ENCODE measurements at places on chromosomes 2 and 18.

DNA sequence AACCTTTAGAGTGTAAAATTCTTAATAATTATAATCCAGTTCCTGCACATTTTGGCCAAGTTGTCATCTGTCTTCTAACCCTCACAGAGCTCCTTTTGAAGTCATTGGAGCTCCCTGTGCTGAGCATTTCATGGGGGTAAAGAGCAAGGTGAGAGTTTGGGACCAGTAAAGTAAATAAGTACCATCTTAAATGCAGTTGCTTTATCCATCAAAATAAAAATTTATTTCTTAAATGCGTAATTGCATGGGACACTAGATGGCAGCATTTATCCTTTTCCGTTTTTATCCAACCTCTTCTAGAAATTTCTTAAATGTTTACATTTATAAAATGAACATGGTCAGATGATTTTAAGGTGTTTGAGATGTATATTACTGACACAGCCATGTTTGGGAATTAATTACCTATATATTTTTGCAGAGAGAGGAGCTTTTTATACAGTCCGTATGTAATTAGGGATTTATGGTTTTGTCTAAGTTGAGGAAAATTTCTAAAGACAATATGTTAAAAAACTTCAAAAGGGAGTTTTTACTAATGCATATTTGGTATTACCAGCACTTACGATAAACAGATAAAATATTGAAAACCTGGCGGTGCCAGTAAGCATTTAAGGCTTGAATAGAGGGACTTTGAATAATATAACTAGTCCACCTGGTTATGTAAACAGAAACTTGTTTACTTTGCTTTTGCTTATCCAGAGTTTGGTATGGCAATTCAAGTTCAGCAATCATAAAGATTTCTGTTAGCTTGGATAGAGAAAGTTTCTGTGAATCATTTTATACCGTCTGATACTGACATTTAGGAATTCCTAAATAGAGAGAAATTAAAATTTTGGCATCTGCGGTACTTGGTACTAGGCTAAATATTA, 54.5 kb downstream of the ACSL3 start:
- DNase-seq = no peak

DNA sequence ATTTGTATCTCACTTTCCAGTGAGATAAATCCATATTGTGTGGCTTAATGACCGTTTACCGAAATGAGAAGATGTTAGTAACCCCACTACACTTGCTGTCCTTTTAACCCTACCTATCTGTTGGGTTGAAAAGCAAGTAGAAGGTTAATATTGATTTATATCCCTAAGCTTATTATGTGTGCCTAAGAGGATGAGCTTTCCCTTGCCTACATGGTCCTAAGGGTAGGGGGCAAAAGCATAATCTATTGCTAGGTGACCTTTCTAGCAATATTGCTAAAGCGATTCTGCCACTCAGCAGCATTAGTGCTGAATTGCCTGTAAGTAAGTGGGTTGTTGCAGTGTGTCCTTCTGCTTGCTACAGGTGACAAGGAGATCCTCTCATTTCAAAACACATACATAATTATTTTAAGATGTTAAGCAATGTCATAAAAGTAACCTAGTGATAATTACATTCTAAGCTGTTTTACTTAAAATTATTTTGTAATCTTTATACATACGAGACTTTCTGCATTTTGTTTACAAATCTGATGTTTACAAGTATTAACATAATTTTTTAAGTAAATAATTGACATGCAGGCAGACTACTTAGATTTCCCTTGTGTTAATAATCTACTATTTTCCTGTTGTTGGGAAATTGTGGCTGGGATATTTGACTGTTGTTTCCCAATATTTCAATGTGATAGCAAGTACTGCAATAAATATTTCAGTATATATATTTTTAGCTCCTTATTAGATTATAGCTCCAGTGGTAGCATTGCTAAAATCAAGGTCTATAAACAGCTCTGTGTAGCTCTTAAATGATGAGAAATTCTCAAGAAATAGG, 49.1 kb upstream of the CABYR start:
- no peak for DNase-seq

DNA sequence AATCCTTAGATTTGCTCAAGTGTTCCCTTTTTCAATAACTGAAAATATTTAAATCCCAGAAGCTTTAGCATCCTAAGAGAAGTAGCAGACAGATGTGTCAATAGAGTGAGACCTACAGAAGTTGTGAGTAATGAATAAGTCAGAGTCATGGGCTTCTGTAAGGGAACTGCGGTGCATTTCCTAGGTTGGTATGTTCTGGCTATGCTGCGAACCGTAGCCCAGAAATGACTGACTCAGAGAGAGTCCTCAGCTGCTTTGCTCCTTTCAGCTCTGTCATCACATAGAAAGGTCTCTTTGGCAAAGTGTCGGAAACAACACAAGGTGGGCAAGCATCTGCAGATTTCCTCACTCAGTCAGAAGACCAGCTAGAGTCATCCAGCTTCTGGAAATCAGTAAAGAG, 297.1 kb downstream of the ARHGAP15 start:
- DNase-seq = no peak

GRCh38 chr2:108535357-108535631, 1.0 kb downstream of the LIMS1 start:
- no peak for DNase-seq

Data from stimulated activated CD4-positive, alpha-beta T cell treated with anti-CD3 and anti-CD28 coated beads, Interleukin-4, amount 100 ng/mL, for 24 hours (primary cell).